ENCODE measurements at places on chromosomes 4 and X.

- DNase-seq = no peak
Measured at GRCh38 chrX:44261286-44261685, 82.2 kb downstream of the EFHC2 start.

GRCh38 chrX:56289449-56289848, 57.3 kb downstream of the KLF8 start:
- no peak for DNase-seq

DNA sequence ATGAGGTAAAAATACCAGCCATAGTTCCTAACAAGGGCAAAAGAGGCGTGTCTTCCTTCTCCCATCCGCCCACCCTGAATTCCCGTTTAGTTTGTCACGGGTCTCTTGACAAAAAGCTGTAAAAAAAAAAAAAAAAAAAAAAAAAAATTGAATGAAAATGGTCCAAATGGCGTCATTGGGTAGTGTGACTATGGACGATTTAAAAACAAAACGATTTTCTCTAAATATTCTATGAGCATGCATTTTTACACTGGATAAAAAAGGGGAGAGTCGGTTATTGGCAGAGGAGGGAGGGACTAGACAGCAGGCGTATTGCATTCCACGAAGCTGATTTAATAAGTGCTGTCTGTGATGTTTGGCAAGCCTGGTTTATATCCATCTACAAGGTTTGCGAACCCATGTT, at the start of gene FAM133A:
Gene FAM133A (plus strand): TSS at position 338 of the 403 bp plus-strand sequence. CDS start 35,214 bp downstream, outside the sequence.
- DNase-seq = peak; percentile 45

DNA sequence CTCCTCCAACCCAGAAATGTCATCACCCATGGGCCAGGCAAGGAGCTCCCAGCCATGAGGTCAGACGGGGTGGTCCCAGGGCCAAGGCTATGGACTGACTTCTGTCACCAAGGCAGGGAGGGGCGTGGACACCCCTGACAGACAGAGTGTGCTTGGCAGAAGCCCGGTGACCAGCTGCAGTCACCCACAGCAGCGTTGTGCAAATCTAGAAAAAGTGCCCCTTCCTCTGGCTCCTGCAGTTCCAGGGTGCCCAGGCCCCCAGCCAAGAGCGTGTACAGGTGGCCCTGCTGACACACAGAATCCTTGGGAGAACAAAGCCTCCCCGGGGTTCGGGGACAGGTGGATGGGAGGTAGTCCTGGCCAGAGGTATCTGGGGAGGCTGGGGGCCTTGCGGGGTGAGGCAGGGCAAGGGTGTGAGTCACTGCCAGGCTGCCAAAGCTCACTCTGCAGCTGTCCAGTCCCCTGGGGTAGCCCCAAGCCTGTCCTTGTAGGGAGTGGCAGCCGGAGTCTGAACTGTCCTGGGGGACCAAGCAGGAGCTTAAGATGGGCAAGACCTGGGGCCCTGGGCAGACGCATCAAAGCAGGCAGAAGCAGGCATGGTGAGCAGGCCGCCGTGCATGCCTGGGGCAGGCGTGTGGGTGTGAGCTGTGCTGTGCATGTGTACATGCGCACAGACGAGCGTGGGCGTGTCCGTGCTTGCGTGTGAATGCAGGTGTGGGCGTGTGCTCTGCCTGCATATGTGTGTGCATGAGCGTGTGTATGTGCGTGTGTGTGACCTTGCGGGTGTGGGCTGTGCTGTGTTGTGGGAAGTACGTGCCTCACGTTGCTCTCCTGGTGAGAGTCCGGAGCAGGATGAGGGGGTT, 3.3 kb downstream of the MYL5 start:
- peak; percentile 50 for DNase-seq

DNA sequence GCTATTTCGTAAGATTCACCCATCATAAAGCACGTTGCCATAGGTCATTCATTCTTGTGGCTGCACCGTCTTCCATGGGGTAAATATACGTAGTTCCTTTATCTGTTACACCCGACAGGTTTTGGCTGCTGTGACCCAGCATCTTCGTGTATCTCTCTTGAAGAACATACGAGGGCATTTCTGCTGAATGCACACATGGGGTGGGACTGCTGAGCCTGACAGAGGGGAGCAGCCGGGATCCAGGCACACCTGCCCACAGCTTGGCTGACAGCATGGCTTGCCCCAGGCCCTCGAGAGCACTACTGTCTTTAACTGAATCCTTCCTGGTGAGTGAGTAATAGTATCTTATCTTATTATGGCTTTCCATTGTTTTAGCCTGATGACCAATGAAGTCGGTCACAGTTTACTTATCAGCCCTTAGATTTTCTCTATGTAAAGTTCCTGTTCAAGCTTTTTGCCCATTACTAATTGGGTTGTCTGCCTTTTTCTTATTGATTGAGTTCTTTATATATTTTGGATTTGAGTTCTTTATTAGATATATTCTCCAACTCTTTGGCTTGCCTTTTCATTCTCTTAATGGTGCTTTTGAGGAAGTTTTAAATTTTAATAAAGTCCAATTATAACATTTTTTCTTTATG, 45.0 kb upstream of the MXD4 start:
- DNase-seq = no peak

DNA sequence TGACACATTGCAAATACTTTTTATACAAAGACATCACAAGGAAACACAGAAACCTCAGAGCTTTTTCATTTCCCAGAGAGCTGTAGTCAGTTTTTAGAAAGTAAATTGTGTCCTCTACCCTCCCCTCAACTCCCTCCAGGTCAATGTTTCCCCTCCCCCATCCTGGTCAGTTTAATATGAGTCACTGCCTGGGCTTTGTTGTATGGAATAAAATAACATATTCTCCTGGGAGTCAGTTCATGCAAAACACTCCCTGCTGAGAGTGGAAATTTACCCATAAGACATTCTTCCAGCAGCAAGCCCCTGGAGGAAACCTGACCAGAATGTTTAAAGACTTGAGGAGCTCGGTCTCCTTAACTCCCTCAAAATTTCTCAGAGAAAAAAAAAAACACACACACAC, 270.1 kb upstream of the LDB2 start:
- no peak for DNase-seq

GRCh38 chr4:174135530-174135929, 147.9 kb downstream of the FBXO8 start:
- DNase-seq = no peak

DNA sequence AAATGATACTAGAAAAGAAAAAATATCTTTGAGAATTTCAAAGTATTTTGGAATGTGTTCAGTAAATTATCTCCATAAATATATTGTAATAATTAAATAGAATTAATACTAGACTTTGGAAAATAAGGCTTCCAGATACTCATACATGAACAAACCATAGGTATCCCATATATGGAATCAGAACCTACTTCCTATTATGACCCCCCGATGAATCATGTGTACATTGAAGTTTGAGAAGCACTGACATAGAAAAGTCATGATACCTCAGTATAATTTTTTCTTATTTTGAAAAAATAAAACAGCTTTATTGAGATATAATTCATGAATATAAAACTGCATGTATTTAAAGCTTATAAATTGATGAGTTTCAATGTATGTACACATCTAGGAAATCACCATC, 27.2 kb upstream of the SMARCA5 start:
- DNase-seq = no peak

- no peak for DNase-seq
Measured at GRCh38 chrX:68087526-68087925, 345.8 kb downstream of the OPHN1 start.

- DNase-seq = no peak
Measured at GRCh38 chrX:38220024-38220414, 652 bp downstream of the SRPX start.

DNA sequence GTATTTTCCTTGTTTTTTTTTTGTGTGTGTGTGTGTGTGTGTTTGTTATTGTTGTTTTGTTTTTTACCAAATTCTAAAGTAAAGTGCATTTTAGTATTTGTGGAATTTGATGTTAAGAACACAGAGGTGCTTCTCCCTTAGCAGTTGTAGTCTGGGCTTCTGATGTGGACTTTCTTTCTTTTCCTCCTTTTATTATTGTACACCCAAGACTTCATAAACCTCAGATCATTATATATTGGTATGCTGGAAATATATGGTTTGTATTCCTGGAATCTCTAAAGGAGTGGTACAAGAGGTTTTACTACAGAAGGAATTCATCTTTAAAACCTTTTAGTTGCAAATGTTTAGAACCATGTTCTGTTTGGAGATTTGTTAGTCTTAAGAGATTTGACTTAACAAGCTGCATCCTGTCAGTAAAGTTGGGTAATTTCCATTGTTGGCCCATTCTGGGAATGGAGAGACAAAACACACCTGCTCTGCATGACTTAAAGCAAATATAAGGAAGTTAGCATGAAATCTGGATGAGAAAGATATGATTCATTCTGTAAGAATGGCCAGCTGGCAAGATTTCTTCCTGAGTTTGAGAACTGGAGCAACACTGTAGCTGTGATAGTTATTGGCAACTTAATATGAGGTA, 64.0 kb downstream of the SMAD1 start:
- DNase-seq = no peak

DNA sequence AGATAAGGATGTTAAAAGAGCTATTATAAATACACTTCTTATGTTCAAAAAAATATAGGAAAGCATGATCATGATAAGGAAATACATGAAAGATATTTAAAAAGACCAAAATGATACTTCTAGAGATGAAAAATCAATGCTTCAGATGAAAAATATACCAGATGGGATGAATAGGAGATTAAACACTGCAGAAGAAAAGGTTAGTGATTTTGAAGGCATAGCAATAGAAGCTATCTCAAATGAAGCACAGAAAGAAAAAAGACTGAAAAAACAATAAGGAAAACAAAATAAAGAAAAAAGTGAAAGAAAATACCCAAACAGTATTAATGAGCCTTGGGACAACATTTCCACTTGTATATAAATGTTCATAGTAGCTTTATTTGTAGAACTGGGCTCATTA, 80.7 kb upstream of the LEF1 start:
- DNase-seq = no peak

DNA sequence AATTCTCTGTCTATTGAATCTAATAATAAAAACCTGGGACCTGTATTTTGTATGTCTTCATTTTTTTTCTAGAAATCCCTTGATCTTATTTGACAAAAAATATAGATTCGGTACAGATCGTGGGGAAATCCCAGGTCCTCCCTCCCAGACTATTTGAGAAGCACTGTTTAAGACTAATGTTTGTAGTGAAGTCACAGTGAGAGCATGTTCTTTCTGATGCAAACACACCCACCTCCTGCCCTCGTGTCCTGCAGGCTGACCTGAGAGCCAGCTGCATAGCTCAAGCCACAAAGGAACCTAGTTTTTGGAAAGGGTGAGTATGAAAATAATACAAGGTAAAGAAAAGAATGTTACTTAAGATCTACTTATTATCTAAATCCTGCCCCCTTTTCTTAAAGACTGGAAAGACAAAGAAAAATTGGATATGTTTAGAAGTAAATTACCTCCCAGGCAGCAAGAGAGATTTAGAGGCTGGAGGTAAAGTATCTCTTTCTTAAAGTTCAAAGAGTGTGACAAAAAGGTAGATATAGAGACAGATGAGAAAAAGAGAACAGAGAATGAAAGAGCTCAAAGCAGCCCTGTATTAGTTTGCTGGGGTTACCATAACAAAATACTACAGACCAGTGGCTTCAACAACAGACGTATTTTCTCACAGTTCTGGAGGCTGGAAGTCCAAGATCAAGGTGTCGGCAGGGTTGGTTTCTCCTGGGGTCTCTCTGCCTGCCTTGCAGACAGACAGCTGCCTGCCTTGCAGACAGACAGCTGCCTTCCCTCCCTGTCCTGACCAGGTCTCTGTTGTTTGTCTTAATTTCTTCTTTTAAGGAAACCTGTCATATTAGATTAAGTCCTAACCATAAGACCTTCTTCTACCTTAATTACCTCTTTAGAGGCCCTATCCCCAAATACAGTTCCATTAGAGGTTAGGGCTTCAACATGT, 20.4 kb upstream of the DCTD start:
- DNase-seq = no peak

DNA sequence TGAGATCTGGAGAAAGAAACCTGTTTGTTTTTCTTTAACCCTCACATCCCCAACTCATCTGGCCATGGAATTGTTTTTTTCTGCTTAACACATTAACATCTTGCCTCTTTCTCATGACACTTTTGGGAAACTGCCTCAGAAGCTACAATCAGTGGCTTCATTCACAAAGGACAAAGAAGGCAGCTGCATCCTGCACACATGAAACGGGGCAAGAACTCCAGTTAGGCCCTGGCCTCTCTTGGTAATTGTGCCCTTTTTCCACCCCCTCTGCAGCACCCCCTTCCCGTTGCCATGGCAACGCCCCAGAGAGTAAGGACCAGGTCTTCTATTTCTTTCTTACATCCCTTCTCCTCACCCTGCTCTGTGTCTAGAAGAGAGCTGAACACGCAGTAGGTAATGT, 103.4 kb downstream of the PDGFRA start:
- no peak for DNase-seq

DNA sequence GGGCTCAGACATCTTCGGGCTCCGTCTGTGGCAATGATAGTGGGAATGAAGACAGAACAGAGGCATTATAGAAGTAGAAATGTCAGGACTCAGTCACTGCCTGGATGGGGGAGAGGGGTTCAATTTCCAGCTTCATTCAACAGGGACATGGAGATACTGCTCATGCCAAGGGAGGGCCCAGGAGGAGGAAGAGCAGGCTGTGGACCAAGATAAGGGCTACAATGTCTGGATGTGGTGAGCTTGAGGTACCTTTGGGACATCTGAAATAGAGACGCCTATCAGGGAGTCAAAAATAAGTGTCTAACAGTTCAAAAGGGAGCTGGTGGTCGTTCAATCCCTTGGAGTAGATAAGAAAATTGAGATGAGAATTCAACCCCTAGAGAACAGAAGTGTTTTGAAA, 34.5 kb downstream of the ELF4 start:
- DNase-seq = no peak

DNA sequence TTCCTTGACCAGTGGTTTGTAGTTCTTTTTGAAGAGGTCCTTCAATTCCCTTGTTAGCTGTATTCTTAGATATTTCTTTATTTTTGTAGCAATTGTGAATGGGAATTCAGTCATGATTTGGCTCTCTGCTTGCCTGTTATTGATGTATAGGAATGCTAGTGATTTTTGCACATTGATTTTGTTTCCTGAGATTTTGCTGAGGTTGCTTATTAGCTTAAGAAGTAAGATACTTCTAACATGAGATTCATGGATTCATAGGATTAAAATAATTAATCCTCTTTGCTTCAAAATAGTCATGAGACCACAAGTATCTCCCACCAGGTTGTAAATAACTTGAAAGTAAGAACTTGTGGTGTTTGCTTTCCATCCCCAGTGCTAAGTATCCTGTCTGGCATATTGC, 308.9 kb downstream of the DTHD1 start:
- no peak for DNase-seq

DNA sequence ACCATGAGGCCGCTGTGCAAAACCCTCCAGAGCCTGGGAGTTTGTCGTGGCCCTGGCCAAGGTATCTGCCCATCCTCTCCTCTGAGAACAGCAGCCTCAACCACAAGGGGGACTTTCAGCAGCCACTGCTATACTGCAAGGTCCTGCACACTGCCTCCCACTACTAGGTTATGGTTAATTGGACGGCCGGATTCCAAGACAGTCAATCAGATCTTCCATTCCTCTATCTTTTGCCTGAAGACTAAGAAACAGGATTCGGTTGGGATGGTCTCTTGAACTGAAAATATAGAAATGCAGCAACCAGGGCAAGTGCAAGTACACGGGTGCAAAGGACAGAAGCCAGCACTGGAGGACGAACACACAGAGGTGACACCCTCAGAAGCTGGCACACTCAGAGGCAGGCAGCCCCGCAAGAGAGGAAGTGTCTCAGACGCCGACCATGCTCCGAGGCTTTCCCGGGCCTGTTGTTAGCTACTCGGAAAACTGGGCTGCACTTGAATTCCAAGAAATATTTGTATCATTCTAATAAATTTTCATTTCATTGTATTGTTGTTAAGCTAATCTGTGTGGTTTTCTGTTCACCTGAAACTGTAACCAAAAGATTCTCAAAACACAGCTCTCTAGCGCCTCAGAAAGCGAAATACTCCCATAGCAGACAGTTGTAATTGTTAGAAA, 63.3 kb downstream of the AFAP1 start:
- no peak for DNase-seq
